ENCODE measurements at places on chromosomes 12 and 14. TPM values are rescaled to one million over a fixed set of nuclear protein-coding genes. Genes with fewer than 3 reads are reported as not detected.

CLEC4C gene
- not detected for total RNA-seq

DNA sequence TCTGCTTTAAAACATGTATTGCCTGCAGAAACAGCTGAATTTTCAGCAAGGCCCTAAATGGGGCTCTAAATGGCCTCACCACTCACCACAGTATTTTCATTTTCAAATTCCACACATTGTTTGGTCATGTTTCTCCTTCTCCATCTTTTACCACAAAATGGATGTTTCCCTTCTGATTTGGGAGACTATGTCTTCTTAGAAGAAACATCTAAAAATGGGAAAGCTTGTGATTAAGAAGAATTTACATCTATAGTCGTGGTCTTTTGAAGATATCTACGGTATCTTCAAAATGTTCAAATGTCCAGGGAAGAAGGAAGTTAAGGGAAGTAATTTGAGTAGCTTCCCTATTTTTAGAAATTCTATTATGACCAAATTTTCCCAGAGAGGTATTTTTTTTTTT is 20.7 kb upstream of the TUBA1C start:
- no peak for DNase-seq

GRCh38 chr12:1216560-1216959 is 225.5 kb downstream of the ERC1 start:
- DNase-seq = no peak

DNA sequence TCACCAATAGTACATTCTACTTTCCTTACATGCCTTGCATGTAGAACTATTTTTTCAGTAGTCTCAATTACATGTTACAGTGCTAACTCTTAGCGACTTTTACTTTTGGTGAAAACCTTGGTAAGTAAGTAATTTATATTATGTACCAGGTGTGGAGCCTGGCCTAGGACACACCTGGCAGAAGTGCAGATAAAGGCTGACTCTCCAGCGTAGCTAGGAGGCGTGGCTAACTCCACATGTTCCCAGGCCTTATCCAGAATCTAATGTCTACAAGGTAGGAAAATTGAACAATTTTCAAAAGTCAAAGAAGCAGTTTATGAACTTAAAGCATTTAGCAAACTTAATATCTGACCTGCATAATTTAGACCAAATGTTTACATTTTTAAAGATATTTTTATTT is 157.4 kb downstream of the DHRS2 start:
- DNase-seq = no peak

GRCh38 chr12:54298904-54299303 is 1.9 kb downstream of the NFE2 start:
- no peak for DNase-seq

KRT80 gene
- total RNA-seq = 36.0 TPM

DNA sequence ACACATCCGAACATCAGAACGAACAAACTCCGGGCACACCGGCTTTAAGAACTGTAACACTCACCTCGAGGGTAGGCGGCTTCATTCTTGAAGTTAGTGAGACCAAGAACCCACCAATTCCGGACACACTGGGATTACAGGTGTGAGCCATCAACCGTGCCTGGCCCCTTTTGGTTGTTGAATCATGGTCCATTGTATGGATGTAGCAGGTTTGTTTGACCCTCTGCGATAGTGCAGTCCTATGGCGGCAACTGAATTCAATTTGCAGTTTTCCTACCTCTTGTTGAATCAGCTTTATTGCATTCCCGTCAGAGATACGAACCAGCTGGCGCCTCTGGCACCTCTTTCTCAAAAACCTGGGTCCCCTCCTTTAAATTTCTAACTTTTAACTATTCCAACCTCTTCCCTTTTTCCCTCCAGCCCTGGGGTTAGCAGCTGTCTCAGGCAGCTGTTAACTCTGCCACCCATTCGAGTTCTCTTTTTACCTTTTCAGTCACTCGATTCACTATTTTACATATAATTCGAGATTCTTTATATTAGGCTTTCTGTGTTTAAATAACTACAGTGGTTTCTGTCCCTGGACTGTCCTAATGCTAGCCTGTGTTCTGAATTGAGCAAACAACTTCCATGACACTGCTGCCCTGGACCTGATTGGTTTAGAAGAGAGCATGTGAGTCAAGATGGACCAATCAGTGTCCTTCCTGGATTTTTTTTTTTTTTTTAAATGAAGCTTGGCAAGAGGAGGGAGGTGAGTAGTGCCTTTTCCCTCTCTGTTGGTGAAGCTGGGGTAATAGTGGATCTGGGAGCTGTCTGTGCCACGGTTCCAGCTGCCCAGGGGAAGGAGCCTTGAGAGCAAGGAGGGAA is 261.5 kb downstream of the PCNX1 start:
- no peak for DNase-seq

GRCh38 chr14:90810806-90811205 is 5.4 kb downstream of the TTC7B start:
- no peak for DNase-seq

- DNase-seq = no peak
Observed at GRCh38 chr14:105937253-105938054, 411.1 kb downstream of the TMEM121 start.

DNA sequence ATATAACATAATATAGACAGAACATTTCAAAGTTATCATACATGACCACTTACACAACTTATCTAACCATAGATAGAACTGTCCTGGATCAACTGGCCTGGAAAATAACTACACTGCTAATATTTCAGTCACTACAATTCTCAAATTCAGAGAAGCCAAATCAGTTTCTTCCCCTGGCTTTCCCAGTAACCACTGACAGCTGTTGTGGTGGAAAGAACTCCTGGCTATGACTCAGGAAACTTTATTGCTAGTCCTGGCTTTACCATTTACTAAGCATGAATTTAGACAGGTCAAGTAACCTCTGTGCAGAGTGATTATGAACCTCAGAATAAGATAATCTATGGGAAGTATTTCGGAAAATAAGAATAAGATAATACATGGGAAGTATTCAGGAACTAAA is 244.9 kb upstream of the DIO2 start:
- DNase-seq = no peak

TRIM9 gene
- total RNA-seq = 0.07 TPM

DNA sequence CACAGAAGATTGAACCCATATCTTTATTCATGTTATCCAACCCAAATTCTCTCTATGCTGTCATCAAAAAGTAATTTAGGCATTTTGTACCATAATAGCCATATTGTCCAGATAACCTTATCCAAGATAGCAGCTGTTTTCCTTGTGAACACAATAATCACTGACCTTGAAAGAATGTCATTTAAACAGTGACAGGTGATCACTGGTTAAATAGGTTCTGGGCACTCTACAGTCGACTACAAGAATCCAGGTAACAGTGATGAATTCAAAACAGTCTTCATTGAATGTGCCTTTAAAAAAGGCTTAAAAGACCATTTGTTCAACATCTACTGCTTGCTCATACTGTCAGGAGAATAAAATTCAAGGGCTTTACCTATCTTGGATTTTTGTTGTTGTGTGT is 4.6 kb upstream of the SPX start:
- no peak for DNase-seq

CCDC177 gene
- total RNA-seq = not detected

DNA sequence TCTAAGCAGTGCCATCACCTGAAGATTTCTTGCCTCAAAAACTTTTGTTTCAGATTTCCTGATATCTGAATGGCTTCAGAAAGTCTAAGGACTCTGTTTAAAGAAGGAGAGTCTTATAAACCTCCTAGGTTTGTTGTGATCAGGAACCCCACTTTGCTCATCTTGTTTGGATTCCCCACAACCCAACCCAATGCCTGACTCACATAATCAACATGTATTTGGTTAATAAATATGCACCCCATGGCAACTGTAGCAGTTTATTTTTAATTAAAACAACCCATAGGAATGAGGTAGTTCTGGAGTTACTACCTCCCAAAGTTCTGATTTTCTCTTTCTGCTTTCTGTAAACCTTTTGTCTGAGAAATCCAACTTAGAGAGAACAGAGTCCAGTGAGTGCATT is 51.5 kb downstream of the DBX2 start:
- no peak for DNase-seq

DNA sequence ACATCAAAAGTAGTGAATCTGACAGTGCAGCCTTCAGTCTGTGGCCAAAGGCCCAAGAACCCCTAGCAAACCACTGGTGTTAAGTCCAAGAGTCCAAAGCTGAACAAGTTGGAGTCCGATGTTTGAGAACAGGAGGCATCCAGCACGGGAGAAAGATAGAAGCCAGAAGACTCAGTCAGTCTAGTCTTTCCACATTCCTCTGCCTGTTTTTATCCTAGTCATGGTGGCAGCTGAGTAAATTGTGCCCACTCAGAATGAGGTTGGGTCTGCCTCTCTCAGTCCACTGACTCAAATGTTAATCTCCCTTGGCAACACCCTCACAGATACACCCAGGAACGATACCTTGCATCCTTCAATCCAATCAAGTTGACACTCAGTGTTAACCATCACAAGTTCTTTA is 1255.4 kb downstream of the LRFN5 start:
- no peak for DNase-seq

GRCh38 chr12:11650286-11651281 is 1.1 kb downstream of the ETV6 start:
- peak; percentile 1 for DNase-seq

SARNP gene
- 140 TPM for total RNA-seq

- no peak for DNase-seq
Observed at GRCh38 chr14:64807551-64807950, 72.2 kb downstream of the SPTB start.
